ENCODE measurements at places on chromosomes 2 and 18.

GRCh38 chr2:178895872-178896271 is 88.6 kb upstream of the TTN start:
- DNase-seq = no peak

DNA sequence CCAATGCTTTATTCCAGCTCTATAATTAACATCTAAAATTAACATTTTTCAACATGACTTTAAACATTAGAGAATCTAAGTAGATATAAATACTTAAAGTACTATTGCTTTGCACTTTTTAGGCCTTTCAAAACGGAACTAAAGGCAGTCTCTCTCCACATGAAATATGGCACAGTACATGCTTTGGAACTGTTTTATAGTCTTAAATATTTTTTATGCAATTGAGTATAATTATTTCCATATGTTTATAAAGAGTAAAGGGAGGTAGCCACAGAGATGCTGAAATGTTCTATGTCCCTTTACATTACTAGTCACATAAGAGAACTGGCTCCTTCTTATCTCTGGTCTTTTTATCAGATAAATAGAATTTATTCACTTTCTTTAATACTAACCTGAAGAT is 674.0 kb downstream of the PLCL1 start:
- DNase-seq = no peak

GRCh38 chr2:7437141-7437540 is 519.9 kb downstream of the RNF144A start:
- DNase-seq = no peak

DNA sequence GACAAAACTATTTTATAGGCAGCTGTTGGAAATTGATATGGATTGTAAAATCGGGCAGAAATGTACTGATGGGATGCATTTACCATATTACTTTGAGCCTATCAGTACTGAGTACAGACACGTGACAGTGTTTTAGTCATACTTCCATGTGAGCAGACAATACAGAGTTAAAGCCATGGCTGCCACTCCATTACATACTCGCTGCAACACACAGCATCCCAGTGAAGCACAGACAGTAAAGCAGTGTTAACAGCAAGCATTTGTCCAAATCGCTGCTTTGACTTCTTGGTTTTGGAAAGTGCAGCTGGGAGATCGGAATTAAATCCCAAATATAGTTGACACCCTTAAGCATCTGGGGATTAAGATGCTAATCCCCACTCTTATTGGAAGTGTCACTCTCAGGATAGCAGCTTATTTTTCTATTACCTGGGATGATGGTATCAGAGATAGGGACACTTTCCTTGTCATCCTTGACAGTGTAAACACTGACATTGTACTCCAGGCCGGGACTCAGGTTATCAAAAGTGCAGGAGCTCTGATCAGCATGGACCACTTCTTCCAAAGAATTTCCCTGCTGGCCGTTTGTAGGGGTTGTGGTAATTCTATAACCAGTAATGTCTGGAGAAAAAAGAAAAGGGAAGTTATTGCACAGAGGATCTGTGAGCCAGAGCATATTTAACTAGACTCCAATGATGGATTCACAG is 41.6 kb downstream of the FN1 start:
- no peak for DNase-seq

DNA sequence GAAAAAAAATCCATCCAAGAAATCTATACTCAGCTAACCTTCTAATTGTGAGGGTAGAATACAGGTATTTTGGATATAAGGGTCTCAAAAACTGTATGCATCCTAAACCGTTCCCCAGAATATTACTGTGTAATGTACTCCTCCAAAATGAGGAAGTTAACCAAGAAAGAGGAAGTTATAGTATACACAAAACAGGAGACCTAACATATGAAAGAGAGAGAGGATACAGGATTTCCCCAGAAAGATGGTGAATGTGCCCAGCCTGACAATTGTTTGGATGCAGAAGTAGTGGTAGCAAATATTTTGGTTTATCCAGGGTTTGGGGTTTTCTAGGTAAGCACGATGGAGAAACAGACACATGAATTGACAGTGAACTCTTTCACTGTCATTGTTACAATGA is 50.6 kb downstream of the GALNT3 start:
- DNase-seq = no peak

- DNase-seq = no peak
Measured at GRCh38 chr2:177519534-177520115, 127.1 kb downstream of the AGPS start.

- no peak for DNase-seq
Measured at GRCh38 chr2:205740381-205740780, 58.1 kb downstream of the NRP2 start.

DNA sequence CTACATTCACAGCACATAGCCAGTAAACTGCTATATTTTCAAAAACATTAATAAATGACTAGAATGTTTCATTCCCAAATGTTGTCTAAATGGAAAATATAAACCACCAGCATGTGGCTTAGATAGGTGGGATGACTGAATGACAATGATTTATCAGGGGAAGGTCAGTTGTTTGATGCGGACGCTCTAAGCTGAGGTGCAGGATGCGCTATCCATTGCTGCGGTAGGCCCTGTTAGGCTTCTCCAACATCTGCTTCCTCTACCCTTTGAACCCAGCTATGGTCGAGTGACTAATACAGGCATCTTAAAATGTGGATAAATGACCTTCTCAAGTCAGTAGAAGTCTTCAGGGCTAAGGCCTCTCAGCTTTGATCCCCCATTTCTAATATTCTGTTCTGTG is 584.2 kb downstream of the CMPK2 start:
- no peak for DNase-seq

GRCh38 chr2:66334237-66335029 is 100.5 kb upstream of the MEIS1 start:
- DNase-seq = peak; percentile 66

DNA sequence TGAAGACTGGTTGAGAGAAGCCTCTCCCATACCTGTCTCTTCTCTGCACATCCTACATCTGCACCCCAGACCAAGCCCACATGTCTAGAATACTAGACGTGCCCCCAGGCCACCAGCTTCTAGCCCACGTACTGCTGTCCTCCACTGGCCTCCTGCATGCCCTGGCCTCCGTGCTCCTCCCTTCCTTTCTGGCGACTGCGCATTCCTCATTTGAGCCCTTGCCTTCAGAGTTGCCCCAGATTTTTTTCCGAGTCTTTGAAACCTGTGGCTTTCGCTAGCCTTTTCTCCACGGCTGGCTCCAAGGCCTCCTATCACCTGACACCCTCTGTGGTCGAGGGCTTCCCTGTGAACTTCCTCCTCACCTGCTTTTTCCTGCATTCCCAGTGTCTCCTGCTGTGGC is 11.2 kb downstream of the RNF144A start:
- DNase-seq = no peak

- no peak for DNase-seq
Measured at GRCh38 chr2:7748717-7749415, 831.7 kb downstream of the RNF144A start.

DNA sequence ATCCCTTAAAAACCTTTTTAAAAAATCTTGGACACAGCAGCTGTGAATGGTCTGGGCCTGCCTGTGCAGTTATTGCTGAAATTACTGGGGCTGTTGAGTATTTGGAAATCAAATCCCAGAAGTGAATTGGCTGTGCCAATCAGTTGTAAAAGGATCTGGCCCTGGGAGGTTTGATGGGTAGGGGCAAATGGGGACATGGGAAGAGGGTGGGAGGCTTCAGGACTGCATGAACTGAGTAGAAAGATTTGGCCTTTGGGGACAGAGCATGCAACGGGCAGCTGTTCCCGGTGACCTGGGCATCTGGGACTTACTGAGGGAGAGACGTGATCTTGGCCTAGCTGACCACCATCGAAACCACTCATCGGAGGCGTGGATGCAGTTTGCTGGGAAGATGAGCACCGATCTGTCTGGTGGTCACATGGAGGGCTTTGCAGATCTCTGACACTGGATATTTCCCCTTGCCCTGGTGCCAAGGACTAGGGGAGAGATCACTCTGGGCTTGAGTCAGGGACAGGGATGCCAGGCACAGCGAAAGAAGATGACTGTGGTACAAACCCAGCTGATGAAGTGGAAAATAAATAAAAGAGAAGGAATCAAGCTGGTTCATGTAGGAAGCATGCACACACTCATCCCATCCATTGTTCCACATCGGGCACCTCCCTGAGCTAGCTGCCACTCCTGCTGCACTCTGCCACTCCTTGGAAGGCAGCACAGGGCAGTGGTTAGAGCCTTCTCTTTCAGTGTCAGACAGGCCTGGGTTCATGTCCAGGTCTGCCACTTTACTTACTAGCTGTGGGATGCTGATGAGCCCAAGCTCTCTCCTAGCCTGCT is 58.4 kb downstream of the SEMA4F start:
- no peak for DNase-seq

- no peak for DNase-seq
Measured at GRCh38 chr2:30191819-30192271, 39.5 kb upstream of the LBH start.

- DNase-seq = no peak
Measured at GRCh38 chr2:168583064-168583709, 127.1 kb downstream of the CERS6 start.
